Pancreas (tissue), 10 donors: ENCODE measurements at places on chromosomes 2 and 18.

- no peak for DNase-seq
- H3K4me3 ChIP-seq: no peak overlapping the region
- no peaks in the 10 kb centered on the region for H3K27me3 ChIP-seq
- no peaks in the 10 kb centered on the region for H3K36me3 ChIP-seq
Observed at GRCh38 chr2:223338016-223338415, 264.1 kb downstream of the SCG2 start.

- no peak for DNase-seq
- no peaks in the 10 kb centered on the region for H3K36me3 ChIP-seq
- no peaks in the 10 kb centered on the region for H3K27me3 ChIP-seq
- H3K27ac ChIP-seq: no peak overlapping the region
Observed at GRCh38 chr2:241943209-241943850, 73.8 kb downstream of the RTP5 start.

DNA sequence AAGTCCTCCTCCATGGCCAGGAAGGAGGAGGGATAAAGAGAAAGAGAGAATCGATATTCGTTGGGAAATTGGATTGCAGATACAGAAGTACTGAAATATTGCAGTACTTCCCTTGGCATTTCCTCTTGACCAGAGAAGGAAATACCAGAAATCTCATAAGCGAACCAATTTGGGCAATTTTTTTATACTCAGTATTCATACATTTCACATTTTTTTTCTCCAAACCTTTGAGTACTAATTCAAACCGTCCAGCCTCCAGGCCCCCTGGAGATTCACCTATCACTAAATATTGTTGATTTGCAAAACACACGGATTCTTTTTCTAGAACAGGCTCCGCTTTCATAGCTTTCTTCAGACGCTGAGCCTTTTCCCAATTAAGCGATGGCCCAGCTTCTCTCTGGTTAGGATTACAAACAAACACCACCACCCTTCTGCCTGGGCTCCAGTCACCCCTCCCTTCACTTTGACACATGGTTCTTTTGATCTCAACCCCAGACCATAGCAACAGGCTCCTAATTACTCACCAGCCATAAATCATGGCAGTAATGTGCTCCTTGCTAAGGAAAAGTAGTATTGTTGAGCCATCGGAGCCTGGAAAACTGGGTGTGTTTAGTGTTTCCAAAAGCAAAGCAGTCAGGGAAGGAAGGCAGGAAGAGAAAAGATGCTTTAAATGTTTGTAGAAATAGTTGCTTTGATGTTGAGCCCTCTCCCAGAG lies 138.4 kb upstream of the CCDC68 start:
- no peak overlapping the region for H3K27ac ChIP-seq
- no peaks in the 10 kb centered on the region for H3K36me3 ChIP-seq
- DNase-seq: no peak
- H3K27me3 ChIP-seq: no peaks in the 10 kb centered on the region
- H3K4me3 ChIP-seq: no peak overlapping the region
- no peaks in the 10 kb centered on the region for H3K4me1 ChIP-seq

- H3K27me3 ChIP-seq: no peaks in the 10 kb centered on the region
- H3K4me3 ChIP-seq: no peak overlapping the region
- no peak overlapping the region for H3K27ac ChIP-seq
- no peaks in the 10 kb centered on the region for H3K4me1 ChIP-seq
Observed at GRCh38 chr2:126699716-126700581, 44.0 kb downstream of the GYPC start.

GRCh38 chr2:200603972-200604371 lies 18.2 kb downstream of the AOX1 start:
- no peak overlapping the region for H3K27ac ChIP-seq
- no peak for DNase-seq
- H3K36me3 ChIP-seq: peaks cover 26% of the 10 kb centered on the region
- H3K27me3 ChIP-seq: no peaks in the 10 kb centered on the region
